ENCODE measurements at places on chromosomes 1 and 21.

DNA sequence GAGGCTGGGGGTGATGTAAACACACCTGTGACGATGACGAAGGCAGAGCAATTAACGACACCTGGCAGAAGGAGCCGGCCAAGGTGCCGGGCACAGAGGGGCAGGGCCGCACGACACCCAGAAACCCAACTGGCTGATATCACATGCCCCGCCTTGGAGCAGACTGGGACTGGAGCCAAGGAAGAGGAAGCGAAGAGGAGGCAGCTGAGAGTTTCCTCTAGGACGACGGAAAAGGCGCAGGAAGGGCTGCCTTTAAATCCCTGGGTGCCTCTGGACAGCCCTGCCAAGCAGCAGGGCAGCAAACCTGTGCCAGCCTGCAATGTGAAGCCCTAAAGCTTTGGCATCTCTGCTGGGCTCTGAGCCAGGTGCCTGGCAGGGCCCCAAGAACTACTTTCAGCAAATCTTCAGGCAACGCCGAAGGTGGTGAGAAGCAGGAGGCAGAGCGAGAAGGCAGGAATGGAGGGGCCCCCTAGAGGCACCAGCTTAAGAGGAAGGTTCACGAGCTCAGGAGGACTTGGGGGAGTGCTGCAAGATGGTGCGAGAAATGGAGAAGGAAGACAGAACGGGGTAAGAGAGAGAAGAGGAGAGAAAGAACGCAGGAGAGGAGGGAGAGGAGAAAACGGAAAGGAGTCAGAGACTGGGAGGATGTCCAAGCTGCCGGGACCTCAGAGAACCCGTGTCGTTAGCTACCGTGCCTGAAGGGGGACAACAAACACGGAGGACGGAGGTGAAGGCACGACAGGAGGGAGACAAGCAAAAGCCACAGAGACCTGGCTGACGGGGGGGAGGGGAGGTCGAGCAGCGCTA, 25.3 kb upstream of the PEF1 start:
- peak; percentile 61 for DNase-seq

DNA sequence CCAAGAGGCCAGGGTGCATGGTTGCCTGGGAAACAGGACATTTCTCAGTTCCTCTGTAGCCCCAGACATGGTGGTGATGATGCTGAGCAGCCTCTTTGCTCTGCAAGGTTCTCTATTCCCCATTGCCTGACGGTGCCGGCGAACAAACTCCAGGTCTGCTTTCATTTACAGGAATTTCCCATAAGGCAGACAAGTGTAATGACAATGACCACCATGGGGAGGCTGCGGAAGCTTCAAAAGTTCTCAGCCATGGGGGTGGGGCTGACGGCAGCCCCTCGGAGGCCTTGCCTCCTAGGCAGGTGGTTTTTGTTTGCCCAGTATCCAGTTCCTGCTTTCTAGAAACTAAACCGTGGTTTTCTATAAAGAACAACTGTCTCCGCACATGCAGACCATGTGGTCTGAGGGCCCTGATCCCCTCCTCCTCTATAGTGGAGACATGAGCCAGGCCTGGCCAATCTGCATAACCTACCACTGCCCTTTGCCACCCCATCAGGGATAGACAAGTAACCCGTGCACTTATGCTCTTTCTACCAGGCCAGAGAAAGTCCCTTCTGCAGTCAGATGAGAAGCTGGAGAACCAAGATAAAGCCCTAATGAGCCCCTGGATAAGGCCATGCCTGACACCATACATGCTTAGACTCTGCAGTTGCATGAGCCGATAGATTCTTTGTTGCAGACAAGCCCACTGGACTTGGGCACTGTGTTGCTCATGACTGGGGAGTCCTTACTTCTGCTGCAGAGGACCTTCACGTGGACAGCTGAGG, 54.1 kb downstream of the LDLRAD2 start:
- no peak for DNase-seq

DNA sequence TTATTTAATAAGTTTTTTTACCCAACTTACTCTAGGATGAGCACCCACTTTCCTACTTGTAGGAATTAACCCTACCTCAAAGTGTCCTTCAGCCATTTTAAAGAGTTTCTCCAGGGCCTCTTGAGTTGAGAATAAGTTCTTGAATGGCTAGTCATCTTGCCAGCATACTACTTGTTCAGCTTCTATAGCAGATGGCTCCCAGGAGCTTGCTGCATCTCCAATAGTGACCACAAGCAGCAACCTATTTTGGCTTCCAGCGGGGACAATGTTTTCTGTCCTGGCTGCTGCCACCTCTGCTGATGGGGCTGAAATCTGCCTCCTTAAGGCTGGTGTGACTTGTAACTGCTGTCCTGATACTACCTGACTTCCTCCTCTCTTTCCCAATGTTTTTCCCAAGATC, 20.8 kb upstream of the PIK3R3 start:
- DNase-seq: no peak

DNA sequence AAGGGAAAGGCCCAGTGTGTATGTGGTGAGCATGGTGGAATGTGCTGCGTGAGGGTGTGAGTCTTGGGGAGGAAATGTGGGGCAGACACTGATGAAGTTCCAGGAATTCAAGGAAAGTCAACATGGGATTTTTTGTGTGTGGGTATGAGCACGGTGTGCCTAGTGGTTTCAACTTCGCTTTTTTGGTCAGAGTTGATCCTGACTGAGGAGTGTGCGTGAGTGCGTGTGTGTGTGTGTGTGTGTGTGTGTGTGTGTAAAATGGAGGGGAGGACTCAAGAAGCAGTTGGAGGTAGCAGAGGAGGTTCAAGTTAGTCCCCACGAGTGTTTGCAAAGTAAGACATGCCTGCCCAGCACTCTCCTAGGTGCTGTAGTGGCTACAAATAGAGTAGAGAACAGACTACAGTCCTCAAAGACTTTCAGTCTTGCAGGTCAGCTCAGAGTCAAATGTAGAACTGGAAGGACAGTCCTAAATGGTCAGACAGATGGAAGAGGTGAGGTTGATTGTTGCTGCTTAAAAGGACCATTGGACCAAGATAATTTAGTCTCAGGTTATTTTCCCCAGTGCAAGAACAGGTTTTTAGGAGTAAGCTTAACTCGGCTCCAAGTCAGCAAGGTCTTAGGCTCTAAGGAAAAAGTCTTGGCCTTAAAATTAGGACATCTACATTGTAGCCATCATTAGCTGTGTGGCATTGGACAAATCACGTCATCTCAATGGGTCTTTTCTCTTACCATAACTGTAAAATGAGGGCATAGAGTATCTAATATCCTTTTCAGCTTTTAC, 25.0 kb downstream of the SLAMF1 start:
- no peak for DNase-seq

DNA sequence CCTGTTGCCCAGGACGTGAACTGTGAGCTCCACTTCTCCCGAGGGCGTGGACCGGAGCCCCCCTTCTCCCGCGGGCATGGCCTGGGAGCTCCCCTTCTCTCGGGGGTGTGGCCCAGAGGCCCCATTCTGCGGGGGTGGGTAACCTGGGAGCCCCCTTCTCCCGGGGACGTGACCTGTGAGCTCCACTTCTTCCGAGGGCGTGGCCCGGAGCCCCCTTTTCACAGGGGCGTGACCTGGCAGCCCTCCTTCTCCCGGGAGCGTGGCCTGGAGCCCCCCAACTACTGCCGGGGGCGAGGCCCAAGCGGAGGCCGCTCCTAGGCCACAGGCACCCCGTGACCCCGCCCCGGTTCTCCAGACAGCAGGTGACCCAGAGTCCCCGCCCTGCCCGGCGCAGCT, 320 bp downstream of the C1orf174 start:
- DNase-seq: no peak

GRCh38 chr1:17155257-17155920, 36.1 kb upstream of the PADI2 start:
- DNase-seq: no peak

- no peak for DNase-seq
These were observed 27.1 kb upstream of the CD2 start for GRCh38 chr1:116726872-116727820.

DNA sequence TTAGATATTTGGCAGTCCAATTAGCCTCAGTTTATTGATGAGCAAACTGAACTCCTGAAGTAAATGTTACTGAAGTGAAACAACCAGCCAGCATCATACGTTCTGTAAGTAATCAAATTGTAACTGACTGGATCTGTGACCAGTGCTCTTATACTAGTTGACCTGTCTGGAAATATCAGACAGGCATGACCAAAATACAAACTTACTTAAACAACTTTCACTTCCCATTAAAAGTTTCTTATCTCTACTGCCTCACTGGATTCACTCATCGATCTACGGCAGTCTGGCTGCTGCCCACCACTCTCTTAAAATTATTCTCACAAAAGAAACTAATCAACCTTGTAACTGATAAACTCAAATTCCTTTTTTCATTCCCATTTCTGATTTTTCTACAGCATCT, 56.4 kb downstream of the WDR3 start:
- no peak for DNase-seq

DNA sequence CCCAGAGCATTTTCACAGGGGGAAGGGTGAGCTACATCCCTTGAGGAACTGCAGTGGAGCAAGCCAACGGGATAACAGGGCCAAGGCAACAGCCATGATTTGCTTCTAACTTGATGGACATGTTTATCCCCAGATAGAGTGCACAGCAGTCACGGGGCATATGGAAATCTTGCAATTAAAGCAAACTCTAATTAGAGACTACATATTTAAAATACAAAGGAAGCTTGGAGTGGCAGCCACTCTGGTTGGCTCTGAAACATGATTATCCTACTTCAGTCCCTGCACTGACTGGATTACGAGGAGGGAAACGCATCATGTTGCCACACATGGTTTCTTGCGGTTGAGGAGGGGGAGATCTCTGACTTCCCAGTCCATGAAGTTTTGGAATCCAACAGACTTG, 60.8 kb downstream of the BEND5 start:
- no peak for DNase-seq

DNA sequence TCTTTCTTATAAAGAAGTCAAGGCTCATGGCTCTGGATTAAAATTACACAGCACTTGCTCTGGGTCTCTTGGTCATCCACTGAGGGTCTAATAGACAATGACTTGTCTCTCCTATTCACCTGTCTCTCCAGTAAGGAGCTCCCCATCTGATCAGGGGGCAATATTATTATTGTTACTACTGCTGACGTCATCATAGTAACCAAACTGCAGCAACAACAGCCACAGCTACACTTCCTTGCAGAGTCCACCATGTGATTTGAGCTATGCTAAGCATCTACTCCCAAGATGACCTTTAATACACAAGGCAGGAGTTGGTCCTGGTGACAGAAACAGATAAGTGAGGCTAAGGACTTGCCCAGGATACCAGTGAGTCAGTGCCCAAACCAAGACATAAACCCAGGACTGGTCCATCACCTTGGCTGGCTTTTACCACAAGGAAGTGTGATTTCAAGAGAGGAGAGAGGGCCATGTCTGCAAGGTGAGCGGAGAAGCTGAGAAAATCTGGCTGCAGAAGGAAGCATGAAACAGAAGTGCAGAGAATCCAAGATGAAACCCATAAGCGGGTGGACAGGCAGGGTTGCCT, 602.5 kb downstream of the PTPRU start:
- no peak for DNase-seq
